Activated naive CD4-positive, alpha-beta T cell treated with Interleukin-2 at 50 U/mL for 16 hours (primary cell): ENCODE measurements at places on chromosomes 5 and 9.

GRCh38 chr5:141382469-141383294, at the start of gene PCDHGA7:
Gene PCDHGA7 (plus strand): TSS chr5:141382742. CDS start chr5:141382900, 158 bp downstream.
- no peak for DNase-seq

GRCh38 chr5:45741110-45741509, 44.9 kb upstream of the HCN1 start:
- no peak for DNase-seq

DNA sequence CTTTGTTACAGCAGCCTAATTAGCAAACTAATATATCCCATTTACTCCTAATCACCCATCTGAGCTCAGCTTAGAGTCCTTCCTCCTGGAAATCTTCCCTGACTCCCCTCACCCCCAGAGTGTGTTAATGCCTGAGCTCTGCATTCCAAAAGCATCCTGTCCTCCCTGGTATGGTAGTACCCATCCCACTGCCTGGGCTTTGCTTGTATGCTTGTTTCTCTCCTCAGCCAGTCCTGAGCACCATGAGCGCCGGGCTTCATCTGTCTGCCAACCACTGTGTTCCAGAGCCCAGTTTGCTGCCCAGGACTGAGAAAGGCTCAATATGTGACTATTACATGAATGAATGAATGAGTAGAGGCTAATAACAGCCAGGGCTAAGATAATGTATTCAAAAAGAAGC, 272.4 kb downstream of the CDK5RAP2 start:
- DNase-seq, result no peak

DNA sequence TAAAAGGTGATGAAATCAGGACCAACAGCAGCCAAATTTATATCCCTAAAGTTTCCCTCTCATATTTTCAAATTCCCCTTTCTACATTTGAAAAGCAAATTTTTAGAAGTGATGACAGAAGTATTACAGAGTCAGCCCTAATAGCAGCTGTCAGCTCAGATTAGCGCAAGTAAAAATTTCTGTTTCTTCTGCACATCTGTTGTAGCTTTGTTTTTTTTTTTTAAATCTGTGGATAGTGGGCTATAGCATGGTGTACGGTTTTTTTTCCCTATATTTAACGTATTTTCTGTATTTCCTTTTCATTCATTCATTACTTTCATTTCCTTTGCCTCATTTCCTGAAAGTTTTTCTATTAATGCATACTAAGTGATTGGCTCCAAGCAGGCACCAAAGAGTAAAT, 99.1 kb downstream of the MACIR start:
- DNase-seq, result no peak

DNA sequence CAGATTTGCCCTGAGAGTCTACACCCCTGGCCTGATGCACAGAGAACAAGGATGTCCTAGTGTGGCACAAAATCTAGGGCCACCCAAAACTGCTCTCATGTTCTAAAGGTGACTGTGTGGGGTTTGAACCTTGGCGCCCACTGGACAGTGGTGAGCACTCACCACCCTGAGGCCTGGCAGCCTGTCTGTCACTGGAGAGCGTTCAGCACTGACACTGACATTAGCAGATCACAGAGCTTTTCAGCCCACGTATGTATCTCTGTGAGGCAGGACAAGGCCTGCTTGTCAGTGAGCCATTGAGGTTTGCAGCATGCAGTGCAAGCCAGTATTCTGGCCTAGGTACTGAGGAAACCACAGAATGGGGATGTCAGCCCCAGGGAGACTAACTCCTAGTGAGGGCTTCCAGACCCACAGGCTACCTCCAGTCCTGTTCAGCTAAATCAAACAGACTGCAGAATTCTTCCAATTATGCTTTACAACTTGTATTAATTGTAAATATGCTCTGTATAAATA, 38.9 kb upstream of the SLC2A8 start:
- no peak for DNase-seq
